ENCODE measurements at places on chromosomes 7 and 10.

DNA sequence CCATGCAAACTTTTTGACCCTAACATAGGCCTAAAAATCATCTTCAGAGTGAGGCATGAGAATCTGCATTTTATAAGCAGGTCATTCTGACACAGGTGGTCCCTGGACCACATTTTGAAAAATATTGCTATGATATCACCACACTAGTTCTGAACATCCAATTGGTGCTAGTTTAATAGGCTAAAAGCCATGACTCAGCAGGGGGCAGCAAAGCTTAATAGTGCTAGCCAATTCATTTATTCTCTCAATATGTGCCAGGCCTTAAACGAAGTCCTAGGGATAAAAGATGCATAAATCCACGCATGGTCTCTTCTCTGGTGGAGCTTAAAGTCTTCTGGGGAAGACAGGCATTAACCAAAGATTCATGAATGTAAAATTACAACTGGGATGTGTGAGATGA, 10.2 kb upstream of the SLC25A28 start:
- no peak for DNase-seq

- no peak for DNase-seq
These were observed 30.4 kb downstream of the ZNF783 start for GRCh38 chr7:149292462-149292823.

- no peak for DNase-seq
These were observed 85.2 kb upstream of the SGCE start for GRCh38 chr7:94741179-94741578.

- no peak for DNase-seq
These were observed 160.6 kb downstream of the ST7 start for GRCh38 chr7:117113871-117114270.

GRCh38 chr7:107982918-107983389, 20.0 kb downstream of the LAMB1 start:
- no peak for DNase-seq

GRCh38 chr7:139618482-139619366, 95.2 kb downstream of the CLEC2L start:
- no peak for DNase-seq

DNA sequence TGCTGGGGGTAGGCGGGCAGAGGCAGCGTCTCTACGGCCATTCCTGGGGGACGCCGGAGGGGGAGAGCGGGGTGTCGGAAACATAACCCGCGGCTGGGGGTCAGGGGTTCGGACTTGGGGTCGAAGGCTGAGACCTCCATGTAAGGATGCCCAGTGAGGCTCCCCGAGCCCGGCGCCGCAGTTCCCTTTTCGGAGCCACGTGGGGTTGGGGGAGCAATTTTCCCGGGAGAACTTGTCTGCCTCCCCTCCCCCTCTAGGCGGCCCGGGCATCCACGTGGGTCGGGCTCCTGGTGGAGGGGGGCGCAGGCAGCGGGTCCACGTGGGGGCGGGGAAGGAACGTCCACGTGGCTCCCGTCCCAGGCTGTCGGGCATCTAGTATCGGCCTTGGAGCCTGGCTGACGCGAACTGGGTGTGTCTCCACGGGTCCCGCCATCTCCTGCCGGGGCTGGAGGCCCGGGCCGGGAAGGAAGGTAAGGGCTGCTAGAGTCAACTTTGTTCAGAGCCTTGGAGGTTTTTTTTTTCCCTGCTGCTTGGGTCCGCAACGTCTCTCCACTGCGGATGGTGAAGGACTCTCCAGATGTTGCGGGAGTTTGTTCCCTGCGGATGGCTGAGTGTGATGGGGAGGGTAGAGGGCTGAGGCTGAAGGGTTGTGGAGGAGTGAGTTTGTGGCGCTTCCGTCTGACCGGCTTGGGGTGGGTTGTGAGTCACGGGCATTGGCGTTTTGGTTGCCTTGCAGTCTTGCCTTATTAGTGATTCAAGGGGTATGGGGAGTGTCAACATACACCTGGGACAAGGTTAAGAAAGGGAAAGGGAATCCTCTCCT, 744 bp downstream of the PPRC1 start:
- DNase-seq: no peak

DNA sequence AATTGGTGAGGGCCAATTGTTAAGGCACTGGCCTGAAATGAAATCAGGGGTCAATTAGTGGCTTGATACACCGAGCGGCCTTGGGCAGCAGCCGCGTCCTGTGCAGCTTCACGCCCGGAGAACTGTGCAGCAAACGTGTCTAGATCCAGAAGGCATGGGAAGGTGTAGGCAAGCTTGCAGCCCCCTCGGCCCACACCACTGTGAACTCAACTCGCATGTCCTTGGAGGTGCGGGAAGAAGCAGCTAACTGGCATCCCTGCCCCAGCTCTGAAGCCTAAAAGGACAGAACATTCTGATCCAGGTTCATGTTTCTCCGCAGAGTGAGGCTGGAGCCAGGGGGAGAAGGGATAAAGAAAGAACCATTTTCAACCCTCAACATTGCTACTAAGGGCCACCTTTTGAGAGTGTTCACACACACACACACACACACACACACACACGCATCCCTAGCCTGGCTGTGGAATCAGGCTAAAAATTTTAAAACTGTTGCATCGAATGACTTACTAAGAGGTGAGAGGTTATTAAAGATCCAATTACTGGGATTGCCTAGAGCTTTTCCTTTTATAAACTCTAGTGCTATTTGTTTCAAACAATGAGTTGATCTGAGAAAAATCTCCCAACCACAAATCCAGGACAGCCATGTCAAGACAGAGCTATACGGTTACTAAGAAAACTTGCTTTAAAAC, 104.0 kb downstream of the PARP12 start:
- peak; percentile 19 for DNase-seq

- no peak for DNase-seq
These were observed 318.8 kb upstream of the IGFBP3 start for GRCh38 chr7:46239846-46240245.

GRCh38 chr7:85068799-85069198, 118.1 kb downstream of the SEMA3D start:
- peak; percentile 48 for DNase-seq

DNA sequence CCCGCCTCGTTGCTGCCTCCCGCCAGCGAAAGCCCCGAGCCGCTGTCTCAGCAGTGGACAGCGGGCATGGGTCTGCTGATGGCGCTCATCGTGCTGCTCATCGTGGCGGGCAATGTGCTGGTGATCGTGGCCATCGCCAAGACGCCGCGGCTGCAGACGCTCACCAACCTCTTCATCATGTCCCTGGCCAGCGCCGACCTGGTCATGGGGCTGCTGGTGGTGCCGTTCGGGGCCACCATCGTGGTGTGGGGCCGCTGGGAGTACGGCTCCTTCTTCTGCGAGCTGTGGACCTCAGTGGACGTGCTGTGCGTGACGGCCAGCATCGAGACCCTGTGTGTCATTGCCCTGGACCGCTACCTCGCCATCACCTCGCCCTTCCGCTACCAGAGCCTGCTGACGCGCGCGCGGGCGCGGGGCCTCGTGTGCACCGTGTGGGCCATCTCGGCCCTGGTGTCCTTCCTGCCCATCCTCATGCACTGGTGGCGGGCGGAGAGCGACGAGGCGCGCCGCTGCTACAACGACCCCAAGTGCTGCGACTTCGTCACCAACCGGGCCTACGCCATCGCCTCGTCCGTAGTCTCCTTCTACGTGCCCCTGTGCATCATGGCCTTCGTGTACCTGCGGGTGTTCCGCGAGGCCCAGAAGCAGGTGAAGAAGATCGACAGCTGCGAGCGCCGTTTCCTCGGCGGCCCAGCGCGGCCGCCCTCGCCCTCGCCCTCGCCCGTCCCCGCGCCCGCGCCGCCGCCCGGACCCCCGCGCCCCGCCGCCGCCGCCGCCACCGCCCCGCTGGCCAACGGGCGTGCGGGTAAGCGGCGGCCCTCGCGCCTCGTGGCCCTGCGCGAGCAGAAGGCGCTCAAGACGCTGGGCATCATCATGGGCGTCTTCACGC, 825 bp downstream of the ADRB1 start:
- DNase-seq: no peak

GRCh38 chr7:111025006-111025405, 65.9 kb upstream of the LRRN3 start:
- DNase-seq: no peak

DNA sequence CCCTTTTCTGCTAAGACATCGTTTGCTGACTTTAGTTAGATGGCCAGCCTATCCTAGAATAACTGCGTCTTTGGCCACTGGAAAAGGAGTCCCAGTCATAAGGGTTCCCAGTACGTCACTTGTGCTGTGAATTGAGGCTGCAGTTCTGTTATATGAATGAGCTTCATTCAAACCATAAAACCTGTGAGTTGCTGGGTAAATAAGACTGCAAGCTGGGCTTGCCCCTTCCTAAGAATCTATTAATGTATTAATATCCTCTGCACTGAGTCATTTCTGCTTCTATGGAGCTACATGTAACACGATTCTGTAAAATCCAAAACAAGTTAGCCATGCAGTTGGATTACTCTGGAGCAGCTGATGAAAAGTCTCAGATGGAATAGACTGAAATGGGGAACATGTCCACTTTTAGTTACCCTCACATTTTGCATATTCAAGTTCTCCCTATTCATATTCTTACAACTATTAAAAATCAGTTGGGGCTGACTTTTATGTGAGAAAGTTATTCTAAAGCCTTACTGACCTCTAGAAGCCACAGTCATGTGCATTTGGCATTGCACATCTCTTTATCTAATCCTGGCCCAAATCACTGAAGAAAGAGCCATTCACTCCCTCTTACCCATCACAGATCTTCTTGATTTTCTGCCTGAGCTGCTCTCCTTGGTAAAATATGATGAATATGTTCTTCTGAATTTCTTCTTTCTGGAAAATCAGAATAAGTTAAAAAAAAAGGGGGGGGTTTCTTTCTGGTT, 41.8 kb upstream of the TMEM213 start:
- no peak for DNase-seq

GRCh38 chr7:38975944-38976392, 1.7 kb upstream of the POU6F2 start:
- DNase-seq: no peak
